ENCODE measurements at places on chromosomes 12 and 14.

- no peak for DNase-seq
Observed at GRCh38 chr12:6928022-6928702, 403 bp downstream of the ATN1 start.

DNA sequence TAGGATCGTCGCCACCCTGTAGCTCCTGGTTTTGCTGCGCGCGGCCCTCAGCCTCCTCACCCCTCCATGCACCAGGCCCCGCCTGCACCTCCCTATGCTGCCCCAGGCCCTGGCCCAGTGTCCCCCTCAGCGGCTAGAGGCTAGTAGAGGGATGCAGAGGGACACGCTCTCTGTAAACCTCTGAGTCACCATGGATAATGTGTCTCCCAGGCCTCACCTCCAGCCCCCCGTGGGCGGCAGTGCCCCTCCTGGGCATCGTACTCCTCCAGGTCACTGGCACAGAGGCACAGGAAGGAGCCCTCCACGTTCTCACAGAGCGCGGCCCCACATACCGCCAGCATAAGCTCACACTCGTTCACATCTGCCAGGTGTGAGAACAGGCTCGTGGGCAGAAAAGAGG lies 12.3 kb downstream of the ISCA2 start:
- DNase-seq: no peak

GRCh38 chr12:66920205-66920604 lies 241.3 kb upstream of the GRIP1 start:
- peak; percentile 80 for DNase-seq

DNA sequence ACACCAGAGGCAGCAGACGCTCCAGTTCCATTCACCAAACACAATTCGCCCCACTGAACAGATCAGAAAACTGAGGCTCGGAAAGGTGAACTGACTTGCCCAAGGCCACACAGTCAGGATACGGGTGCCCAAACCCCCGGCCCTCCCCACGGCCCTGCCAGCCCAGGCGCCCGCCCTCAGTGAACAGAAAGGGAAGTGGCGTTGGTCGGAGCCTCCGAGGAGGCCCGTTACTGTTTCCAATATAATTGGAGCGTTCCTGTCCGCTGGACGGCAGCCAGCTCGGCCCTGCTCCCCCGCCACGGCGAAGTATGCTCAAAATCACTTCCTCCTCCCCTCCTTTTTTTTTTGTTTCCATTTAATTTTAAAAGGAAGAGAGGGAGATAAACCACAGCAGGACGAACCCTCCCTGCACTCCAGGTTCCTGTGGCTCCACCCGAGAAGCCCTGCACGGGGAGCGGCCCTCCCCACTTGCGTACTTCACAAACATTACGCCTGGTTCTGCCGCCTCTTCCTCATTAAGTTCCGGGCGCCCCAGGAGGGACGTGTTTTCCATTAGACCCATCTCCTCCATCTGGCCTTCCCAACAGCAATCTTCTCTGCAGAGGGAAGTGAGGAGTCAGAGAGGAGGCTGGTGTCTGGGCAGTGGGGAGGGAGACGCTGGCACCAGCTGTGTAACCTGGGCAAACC lies 61.1 kb downstream of the NCOR2 start:
- DNase-seq: no peak

GRCh38 chr12:57309420-57309819 lies 58.4 kb upstream of the STAC3 start:
- no peak for DNase-seq

GRCh38 chr14:89466484-89466883 lies 49.5 kb upstream of the FOXN3 start:
- DNase-seq: no peak

DNA sequence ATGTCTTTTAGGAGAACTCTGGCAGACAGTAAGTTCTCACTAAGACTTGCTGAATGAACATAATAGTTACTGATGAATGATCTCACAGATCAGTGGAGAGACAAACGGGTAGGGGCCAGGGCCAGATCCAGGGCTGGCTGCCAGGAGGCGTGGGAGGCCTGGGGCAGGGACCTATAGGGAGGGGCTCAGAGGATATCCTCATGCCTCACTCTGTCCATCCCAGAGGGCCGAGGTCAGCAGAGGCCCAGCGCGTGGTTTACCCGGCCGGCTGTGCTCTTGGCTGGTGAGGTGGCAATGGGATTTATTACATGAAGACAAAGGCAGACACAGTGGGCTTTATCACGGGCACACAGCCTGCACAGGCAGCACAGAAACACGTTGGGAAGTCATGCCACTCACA lies 85.4 kb downstream of the CHGA start:
- DNase-seq: no peak

DNA sequence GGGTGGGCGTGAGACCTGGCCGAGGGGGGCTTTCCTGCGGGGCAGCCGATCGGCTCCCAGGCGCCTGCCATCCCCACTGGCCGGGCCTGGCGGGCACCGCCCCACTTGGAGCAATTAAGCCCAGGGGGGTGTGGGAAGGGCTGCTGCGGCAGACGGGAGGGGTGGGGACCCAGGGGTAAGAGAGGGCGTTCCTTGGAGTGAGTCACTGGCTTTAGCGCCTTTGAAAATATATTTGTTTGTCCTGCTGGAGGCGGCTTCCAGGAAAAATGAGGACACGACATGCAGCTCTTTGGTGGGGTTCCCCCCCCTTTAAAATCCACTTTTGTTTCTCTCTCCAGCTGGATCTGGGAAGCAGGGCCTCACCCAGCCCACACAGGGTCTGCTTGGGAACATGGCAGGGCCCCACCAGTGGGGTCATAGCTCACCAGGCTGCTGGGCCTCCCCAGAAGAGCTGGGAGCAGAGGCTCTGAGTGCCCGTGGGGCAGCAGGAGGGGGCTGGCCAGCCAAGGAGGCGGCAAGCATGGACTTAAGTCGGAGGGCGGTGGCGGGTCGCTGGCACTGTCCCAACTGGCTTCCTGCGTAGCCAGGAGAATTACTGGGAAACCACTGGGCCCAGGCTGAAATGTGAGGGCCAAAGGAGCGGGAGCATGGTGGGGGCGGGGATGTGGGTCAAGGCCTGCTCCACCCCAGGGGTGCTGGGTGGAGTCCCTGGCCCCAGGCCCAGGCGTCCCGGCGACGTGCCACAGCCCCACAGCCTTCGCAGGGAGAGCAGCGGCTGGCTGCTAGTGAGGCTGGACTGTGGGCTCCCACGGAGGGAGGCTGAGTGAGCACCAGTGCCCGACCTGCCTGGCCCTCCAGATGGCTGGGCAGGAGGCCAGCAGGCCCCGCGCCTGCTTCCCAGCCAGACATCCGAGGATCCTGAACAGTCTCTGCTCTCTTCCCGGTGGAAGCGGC lies 128.0 kb downstream of the RFLNA start:
- peak; percentile 98 for DNase-seq

DNA sequence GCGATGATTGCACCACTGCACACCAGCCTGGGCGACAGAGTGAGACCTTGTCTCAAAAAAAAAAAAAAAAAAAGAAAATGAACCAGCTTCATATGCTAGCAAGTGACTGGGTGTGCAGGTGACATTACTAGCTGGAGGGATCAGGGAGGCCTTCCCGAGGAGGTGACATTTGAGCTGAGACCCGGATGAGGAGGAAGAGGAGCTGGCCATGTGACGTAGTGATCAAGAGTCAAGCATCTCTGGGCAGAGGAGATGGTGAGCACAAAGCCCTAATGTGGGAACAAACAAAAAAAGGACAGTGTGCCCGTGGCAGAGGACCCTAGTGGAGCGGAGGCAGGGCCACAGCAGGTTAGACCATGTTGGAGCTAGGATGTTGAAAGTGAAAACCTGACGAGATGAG lies 3.5 kb upstream of the PTPN6 start:
- DNase-seq: no peak

GRCh38 chr12:70756118-70756517 lies 118.9 kb upstream of the PTPRB start:
- DNase-seq: no peak

DNA sequence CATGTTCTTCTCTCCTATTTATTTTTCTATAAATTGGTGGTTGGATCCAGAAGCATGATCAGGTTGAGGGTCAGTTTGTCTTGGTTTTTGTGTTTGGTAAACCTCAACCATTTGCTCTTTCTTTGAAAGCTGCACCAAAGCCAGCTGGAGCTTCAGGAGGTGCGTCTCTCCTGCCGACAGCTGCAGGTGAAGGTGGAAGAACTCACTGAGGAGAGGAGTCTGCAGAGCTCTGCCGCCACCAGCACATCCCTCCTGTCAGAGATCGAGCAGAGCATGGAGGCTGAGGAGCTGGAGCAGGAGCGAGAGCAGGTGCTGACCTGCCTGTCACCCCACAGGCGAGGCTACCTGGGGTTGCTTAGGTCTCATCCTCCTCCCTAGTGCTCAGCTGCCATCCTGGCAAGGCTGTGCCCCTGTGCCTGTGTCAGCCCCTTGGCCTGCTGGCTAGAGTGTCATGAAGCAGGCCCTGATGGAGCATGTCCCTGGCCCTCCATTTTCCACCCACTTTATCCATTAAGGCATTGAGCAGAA lies 45.0 kb downstream of the RAB35 start:
- DNase-seq: no peak

DNA sequence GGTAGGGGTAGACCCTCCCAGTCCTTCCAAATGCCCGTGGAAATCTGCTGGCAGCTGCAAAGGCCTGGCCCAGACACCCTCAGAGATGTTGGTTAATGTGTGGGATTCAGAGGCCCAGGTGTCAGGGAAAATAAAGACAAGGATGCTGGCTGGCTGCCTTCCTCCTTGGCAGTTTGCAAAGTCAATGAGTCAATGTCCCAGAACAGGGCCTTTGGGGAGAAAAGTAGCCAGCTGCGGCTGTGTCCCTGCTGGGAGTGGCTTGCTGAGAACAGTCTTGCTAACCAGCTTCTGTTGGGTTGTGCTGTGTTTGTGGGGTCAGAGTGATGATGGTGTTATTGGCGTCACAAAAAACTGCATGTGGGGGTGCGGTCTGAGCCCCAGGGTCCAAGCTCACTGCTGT lies 29.2 kb downstream of the GLRX5 start:
- DNase-seq: no peak

GRCh38 chr14:54640506-54640905 lies 73.6 kb downstream of the SAMD4A start:
- DNase-seq: no peak

- DNase-seq: no peak
Observed at GRCh38 chr12:117098361-117099217, 627 bp downstream of the TESC start.

GRCh38 chr12:119177724-119178380 lies 879 bp upstream of the HSPB8 start:
- no peak for DNase-seq

GRCh38 chr12:110927546-110927945 lies 7.2 kb upstream of the MYL2 start:
- no peak for DNase-seq

DNA sequence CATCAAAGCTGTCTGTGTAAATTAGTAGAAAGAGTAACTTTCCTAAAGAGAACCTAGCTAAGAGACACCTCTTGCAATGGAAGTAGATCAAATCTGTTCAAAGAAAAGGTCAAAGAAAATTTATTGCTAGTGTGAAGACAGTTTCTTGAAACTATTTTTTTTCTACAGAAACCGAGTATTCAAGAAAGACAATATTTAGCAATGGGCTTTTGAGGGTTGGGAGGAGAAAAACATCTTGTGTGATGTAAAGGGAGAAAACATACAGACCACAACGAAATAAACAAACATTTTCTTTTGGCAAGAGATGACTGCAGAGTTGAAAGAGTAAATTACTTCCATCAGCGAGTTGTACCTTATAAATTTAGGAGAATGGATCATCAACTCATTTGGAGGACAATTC lies 24.4 kb downstream of the NKX2-1 start:
- DNase-seq: no peak

- DNase-seq: no peak
Observed at GRCh38 chr14:32611752-32612151, 282.7 kb downstream of the AKAP6 start.

- DNase-seq: no peak
Observed at GRCh38 chr14:76710056-76711010, 50.9 kb upstream of the VASH1 start.

DNA sequence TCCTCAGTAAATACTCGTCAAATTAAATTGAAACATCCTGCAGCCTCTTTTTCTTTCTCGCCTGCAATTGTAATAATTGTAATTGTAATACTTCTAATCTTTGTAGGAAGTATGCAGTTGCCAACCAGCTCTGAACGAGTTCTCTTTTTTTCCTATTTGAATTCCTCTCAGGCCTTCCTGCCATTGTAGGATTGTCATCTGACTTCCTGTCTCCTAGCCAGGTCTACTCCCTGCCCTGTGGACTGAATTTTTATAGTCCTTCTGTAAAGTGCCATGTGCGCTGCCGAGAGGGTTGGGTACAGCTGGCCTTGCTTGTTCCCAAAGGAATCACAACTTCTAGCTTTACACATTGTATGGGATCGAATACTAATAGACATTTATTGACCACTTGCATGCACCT lies 183.3 kb downstream of the SSPN start:
- DNase-seq: no peak

DNA sequence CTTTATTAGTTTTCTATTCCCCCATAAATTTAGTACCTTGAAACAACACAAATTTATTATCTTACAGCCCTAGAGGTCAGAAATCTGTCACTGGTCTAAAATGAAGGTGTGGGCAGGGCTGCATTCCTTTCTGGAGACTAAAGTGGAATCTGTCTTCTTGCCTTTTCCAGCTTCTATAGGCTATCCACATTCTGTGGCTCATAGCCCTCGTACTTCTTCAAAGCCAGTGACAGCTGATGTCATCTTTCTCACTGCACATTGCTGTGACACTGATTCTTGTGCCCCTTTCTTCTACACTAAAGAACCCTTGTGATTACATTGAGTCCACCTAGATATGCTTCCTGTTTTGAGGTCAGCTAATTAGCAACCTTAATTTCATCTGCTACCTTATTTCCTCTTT lies 23.2 kb upstream of the DCN start:
- no peak for DNase-seq

- no peak for DNase-seq
Observed at GRCh38 chr14:35878272-35879150, 52.4 kb downstream of the BRMS1L start.

DNA sequence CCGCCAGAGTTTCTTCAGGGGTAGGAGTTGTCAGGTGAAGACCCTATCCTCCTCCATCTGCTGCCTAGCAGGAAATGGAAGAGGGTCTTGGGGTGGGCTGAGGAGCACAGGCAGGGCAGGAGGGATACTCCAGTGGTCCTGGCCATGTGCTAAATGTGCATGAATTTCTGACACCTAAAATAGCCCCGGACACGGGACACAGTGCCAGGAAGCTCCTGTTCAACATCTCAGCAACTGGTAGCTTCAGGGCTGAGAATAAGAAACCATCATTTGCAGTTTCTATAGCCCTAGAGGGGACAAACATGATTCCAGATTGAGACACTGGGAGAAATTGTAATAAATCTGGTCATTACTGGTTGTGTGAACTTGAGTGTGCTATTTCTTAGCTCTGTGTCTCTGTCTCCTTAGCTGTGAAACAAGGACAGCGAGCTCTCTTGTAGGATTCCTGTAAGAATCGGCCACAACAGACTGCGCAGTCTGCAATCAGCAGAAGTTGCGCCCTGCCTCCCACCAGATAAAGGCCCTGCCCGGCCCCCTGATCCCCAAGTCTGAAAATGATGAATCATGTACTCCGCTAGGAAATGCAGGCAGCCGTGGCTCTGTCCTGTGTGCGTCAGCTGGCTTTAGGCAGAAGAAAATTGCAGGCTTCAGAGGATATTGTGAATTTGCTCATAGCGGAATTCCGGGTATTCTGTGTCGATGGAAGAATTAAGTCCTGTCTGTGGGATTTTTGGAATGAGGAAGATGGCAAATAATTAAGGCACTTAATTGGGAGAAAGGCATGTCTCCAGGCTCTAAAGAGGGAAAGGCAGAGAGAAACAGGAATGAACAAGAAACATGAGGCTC lies 35.2 kb upstream of the MEG3 start:
- DNase-seq: no peak

Measured in esophagus muscularis mucosa (tissue), 4 donors.